Activated naive CD4-positive, alpha-beta T cell treated with Interleukin-2 at 50 U/mL for 16 hours (primary cell): ENCODE measurements at places on chromosomes 1 and 21.

GRCh38 chr1:87560137-87560536 is 231.5 kb downstream of the LMO4 start:
- no peak for DNase-seq

- no peak for DNase-seq
Measured at GRCh38 chr1:97144527-97144926, 422.9 kb downstream of the PTBP2 start.

DNA sequence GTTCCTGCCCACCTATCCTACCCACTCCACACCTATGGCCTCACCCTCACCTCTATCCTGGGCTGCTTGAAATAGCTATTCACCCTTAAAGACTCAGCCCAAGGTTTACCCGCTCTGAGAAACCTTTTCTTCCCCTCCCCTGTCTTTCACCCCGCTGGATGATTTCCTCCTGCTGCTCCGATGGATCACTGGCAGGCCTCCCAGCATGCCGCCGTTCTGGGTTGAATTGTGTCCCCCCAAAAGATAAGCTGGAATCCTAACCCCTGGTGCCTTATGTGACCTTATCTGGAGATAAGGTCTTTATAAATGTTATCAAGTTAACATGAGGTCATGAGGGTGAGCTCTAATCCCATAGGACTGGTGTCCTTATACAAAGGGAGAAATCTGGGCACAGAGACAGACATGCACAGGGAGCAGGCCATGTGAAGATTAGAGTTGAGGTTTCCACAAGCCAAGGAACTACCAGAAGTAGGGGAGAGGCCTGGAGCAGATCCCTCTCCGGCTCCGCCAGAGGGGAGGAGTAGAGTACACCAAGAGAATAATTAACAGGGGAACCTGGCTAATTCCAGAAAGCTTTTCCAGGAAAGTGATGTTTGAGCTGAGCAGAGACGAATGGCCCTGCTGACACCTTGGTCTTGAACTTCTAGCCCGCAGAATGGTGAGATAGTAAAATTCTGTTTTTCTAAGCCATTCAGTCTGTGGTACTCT is 110.0 kb upstream of the SERBP1 start:
- DNase-seq = no peak

DNA sequence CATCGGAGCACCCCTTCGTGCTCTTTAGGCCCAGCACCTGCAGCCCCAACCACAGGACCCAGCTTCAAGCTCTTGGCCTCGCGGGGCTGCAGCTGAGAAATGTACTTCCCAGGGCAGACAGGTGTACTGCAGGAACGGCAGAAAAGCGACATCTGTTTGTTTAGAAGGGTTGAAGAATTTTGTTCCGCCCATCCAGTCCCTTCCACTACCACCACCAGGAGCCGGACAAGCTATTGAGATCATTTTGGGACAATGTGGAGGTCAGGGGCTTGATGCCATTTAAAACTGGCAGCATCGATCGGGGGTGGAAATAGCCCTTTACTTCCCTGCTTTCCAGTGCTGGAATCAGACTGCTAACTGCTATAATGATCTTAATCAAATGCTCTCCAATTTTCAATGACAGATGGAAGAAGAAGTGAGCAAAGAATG is 1.7 kb downstream of the SERTAD4 start:
- no peak for DNase-seq

DNA sequence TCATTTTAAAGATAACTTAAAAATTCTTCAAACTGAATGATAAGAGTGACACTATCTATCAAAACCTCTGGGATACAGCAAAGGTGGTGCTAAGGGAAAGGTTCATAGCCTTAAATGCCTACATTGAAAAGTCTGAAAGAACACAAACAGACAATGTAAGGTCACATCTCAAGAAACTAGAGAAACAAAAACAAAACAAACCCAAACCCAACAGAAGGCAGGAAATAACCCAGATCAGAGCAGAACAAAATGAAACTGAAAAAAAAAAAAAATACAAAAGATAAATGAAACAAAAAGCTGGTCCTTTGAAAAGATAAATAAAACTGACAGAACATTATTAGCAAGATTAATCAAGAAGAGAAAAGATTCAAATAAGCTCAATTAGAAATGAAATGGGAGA is 6.8 kb downstream of the ODF2L start:
- no peak for DNase-seq

- DNase-seq = no peak
Measured at GRCh38 chr1:54109129-54110090, 43.4 kb downstream of the CDCP2 start.

GRCh38 chr1:109712321-109712864 is 342 bp downstream of the GSTM5 start:
- DNase-seq = no peak

GRCh38 chr1:244352156-244352830 is 99.4 kb downstream of the ADSS2 start:
- DNase-seq = no peak

DNA sequence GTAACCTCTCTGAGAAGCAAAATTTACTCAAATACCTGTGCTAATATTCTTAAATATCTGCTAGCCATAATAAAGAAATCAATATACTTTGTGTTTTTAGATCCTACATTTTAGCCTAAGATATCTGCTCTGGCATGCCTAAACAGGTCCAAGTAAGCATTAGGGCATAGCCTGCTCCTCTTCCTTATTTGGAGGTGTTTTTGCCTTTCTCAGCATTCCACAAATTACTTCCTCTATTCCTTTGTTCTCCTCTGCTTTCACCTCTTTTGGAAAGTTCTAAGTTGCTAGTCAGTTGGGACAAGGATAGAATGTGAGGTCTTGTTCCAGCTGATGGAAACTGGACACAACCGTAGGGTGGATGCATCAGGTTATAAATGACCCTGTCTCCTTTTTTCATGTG is 7.2 kb upstream of the OR10X1 start:
- no peak for DNase-seq
